ENCODE measurements at places on chromosomes 5 and 9.

DNA sequence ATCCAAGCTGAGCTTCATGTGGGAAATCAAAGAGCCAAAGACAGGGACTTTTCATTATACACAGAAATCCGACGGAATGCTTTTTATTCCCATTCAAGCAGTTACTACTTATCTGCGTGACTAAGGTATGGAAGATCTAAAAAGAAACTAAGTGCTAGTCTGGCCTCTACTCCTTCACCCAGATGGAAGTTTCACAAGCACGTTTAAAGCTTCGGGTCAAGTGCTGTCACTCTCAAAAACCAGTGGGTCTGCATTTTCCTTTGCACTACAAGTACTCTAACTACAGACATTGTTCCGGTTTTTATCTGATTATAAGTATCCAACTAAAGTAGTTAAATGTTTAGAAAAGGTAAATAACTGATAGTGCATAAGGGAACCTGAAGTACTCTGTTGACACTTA lies 13.7 kb upstream of the MTAP start:
- no peak for DNase-seq

DNA sequence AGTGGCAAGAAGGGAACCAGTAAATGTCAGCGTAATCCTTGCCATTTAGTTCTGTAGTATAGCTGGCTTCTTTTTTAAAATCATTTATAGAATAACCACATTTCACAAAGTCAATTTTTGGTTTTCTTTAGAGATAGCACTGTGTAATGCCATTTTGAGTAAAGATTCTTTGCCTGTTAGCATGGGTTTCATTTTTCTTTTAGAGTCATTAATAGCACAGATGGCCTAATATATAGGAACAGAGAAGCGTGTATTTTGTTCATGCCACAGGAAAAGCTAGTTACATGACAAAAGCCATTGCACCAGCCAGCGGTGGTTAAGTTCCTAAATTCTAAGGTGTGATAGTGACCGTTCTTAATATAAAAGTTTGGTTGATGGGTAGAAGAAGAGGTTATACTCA lies 1363.9 kb downstream of the MAT2B start:
- DNase-seq, result no peak

DNA sequence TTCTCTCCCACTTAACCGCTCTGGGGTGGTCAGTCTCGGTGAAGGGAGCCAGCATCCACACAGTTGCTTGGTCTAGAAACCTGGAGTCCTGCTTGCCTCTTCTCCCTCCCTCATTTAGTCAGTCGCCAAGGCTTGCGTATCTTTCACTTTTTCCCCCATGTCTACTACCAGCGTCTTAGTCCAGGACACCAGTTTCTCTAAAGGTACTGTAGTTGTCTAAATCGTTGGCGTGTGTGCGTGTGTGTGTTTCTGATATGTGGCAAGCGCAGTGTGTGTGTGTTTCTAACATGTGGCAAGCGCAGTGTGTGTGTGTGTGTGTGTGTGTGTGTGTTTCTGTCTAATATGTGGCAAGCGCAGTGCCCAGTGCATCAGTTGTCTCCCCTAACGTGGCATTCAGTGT lies 641 bp downstream of the ATP6V1G1 start:
- DNase-seq, result no peak

- DNase-seq, result no peak
Observed at GRCh38 chr5:52767766-52768480, 19.8 kb upstream of the ITGA1 start.

DNA sequence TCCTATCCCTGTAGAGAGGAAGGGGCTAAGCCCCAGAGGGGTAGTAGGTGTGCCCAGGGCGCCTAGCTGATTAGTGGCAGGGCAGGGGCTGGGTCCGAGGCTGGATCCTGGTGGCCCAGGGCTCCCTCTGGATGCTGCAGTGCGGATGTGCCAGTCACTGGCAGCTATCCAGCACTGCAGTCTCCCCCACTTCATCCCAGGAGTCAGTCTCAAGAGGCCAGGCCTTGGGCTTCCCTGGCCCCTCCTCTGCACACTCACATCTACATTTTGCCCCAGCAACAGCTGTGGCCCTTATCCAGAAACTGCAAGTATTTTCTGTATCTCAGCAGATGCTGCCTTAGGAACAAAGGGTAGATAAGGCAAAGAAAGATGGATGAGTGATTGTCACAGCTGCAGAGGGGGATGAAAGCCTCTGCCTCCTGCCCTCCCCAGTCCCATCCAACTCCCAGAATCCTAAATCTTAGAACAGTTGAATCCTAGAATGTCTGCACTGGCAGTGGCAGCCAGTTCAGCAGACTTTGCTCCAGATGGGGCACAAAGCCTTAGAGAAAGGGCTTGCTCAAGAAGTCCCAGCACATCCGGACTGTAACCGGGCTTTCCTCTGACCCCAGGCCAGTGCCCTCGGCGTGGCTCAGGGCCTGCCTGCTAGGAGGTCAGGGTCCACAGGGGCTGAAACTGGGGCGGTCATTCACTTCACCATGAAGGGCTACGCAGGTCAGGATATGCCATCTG lies 1.6 kb downstream of the ANXA6 start:
- DNase-seq, result peak; percentile 55

- no peak for DNase-seq
Observed at GRCh38 chr9:70581214-70581954, 166.9 kb upstream of the KLF9 start.

DNA sequence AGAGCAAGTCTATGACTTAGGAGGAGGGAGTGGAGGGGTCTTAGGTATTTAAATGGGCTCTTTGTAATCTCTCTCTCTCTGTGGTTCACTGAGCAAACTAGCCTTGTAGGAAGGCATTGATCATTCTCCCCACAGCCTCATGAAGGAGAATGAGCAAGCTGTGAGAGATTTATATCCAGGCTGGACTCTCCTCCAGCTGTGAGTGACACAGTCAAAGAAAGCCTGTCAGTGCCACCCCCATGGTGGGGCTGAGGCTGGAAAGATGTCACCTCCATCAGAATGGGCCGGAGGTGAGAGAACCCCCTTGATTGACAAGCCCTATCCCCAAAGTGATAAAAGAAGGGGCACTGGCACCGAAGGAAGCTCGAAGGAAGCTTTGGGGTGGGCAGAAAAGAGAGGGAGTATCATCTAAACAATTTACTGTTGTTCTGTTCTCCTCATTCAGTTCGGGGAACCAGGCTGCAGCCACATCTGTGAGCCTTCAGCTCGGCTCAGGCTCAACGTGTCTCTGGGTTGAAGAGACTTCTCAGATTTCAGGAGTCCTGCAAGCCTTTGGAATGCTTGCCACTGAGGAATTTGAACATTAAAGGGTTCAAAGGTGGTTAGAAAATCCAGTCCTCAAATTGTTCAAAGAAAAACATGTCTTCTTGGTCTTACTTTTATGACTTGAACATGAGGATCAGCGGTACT lies 538.2 kb upstream of the ZNF462 start:
- no peak for DNase-seq

DNA sequence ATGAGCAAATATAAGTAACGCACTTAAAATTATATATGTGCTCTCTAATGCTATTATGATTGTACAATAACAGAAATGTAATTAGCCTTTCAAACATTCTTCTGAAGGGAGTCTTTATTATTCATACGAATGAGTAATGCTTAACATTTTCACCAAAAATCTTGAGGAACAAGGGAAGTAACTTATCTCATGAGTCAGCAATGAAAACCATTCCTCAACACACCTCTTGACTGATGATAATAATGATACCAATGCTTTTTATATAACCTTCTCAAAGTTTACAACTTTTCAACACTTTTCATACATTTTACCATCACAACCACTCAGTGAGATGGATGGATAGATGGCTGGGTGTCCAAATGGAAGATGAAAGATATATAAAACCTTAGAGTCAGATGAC lies 369.3 kb downstream of the BNC2 start:
- DNase-seq, result peak; percentile 70

DNA sequence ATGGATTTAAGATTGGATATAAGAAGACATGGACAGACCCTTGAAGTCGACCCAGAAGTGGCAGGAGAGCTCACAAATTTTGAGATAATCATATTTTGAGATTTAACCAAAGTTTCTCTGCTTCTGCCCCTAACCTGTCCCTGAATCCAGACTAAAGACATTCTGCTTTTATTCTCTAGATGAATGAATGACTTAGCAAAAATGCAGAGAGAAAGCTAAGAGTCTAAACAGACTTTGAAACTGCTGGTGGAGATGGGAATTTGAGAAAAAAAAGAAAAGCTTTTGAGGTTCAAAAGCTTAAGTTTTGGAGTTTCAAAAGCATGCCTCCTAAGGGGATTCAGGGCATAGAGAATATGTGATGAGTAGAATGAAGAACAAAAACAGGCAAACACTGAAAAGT lies 85.2 kb upstream of the KLF9 start:
- no peak for DNase-seq

- DNase-seq, result peak; percentile 39
Observed at GRCh38 chr9:98074115-98074990, 17.8 kb downstream of the NANS start.

GRCh38 chr9:100587375-100587774 lies 9.5 kb downstream of the CAVIN4 start:
- DNase-seq, result no peak

- peak; percentile 92 for DNase-seq
Observed at GRCh38 chr5:98108497-98108896, 665.0 kb upstream of the RGMB start.

DNA sequence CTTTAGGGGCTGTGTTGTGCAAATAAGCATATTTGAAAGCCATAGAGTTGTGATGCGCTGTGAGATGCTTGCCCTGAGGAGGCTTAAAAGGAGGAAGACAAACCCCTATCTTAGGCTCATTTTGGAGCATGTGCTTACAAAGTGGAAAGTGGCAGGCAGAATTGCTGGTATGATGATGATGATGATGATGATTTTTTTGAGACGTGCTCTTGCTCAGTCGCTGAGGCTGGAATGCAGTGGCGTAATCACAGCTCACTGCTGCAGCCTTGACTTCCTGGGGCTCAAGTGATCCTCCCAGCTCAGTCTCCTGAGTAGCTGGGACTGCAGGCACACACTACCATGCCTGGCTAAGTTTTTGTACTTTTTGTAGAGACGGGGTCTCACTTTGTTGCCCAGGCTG lies 1.7 kb downstream of the CNOT8 start:
- no peak for DNase-seq

GRCh38 chr5:10591966-10592365 lies 28.1 kb downstream of the ANKRD33B start:
- DNase-seq, result no peak

DNA sequence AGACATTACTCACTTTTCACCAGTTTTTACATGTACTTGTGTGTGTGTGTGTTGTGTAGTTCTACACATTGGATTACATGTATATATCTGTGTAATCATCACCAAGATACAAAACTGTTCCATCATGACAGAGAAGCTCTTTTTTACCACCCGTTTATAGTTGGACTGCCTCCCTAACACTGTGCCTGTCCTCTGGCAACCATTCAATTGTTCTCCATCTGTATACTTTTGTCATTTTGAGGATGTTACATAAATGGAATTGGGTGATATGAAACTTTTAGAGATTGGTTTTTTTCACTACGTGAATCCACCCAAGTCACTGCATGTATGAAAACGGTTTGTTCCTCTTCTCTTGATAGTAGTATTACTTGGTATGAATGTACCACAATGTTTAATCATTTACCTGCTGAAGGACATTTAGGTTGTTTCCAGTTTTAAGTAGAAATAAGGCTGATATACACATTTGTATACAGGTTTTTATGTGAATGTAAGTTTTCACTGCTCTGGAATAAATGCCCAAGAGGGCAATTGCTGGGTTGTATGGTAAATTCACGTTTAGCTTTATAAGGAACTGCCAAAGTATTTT lies 126.2 kb downstream of the MAPKAP1 start:
- no peak for DNase-seq

DNA sequence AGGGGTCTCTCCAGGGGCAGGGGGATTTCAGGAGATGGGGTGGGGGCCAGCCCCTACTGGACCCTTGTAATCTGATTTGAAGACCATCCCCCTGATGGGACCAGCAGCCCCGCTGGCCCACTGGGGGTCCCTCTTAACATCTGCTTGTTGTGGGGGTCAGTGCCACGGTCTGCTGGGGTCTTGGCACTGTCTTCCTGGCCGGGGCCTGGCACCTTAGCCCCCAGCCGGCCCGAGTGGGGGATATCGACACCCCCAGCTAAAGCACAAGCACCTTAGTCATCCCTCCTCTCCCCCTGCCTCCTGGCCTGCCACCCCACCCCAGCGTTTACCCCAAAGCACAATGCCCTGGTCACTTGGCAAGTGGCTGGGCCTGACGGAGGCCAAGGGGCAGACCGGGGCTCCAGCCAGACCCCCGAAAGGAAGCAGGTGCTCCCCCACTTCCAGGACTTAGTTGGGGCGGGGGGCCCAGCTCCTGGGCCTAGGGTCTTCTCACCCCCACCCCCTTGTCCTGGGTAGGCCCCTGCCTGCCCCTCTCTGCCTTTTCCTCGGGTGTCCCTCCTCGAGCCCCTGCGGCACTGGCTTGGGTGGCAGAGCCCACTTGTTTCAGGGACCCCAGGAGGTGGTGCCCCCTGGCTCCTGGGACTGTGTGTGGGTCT lies 1.4 kb upstream of the NFX1 start:
- DNase-seq, result no peak

GRCh38 chr9:95729669-95730368 lies 145.7 kb upstream of the ERCC6L2 start:
- DNase-seq, result no peak

DNA sequence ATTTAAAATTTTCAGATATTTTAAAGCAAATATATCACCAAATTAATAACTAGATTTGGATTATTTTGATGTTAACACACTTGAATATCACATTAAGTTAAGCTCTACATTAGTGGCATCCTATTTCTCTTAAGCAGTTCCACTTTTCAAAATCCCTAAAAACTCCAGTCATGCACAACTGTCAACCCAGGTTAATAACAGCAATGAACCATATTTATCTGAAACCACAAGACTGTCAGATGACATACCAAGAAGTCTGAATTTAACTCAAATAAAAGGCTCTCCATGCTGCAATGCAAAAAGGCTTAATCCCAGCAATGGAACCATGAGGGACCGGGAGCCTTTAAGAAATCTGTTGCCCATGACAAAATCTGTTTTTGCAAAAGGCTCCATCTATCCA lies 27.5 kb downstream of the FNIP1 start:
- no peak for DNase-seq

DNA sequence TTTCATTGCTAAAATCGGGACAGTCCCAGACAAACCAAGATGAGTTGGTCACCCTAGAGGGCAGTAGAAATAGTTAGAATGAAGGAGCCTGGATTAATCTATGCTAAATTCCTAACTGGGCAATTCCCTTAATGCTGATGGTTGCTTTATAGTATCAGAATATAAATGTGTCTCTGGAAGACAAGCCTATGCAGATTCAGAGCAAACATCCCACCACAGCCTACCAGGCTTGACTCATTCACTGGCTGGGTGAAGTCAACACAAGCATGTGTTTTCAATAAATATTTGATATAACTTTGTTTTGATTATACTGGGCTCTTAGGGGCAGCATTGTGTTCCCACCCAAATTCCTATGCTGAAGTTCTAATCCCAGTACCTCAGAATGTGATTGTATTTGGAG lies 79.3 kb downstream of the RMI1 start:
- no peak for DNase-seq

DNA sequence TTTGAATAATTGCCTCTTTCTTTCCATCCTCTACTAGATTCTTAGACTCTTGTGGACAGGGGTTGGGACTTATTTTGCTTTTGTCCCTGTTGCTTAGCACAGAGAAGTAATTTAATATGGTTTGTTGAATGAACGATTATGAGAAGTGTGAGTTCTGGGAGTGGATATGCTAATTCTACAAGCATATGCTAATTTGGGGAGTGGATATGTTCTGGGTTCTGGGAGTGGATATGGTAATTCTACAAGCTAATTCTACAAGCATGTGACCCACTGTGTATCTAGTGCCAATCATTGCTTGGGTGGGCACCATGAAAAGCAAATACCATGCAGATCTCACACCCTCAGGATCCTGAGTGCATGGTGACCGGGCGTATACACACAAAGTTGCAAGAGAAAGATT lies 181.8 kb upstream of the IL12B start:
- no peak for DNase-seq
